Epithelial cell of alveolus of lung (primary cell): ENCODE measurements at places on chromosomes 1 and 21. TPM values are rescaled to one million over a fixed set of nuclear protein-coding genes. Genes with fewer than 3 reads are reported as not detected.

ETNK2 gene
- 8.7 and 12.9 TPM in 2 replicates for total RNA-seq

CELA3B gene
- total RNA-seq = not detected in 2 replicates

WNT9A gene
- total RNA-seq = 0.65 and 0.72 TPM in 2 replicates

SNIP1 gene
- total RNA-seq = 17.7 and 21.2 TPM in 2 replicates

RHOU gene
- 2.7 and 10.1 TPM in 2 replicates for total RNA-seq
